ENCODE measurements at places on chromosomes 12 and 14.

DNA sequence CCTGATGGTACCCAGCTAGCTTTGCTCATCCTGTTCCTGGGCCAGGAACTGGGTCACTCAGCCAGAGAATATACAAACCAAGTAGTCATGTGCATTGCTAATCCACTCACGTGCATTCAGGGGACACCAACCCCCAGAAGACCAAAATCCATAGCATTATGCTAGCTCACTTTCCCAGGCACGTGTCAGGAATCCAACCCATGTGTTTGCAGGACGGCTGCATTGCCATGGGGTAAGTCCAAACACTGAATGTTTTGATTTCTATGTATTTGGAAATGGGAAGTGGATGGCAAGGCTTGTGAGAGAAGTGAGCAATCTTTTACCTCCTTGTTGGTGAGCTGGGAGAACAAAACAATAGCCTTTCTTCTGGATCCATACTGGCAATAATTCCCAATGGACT is 87.1 kb upstream of the FOXN3 start:
- DNase-seq = no peak

GRCh38 chr12:114974333-114974732 is 290.4 kb upstream of the TBX3 start:
- DNase-seq = no peak

DNA sequence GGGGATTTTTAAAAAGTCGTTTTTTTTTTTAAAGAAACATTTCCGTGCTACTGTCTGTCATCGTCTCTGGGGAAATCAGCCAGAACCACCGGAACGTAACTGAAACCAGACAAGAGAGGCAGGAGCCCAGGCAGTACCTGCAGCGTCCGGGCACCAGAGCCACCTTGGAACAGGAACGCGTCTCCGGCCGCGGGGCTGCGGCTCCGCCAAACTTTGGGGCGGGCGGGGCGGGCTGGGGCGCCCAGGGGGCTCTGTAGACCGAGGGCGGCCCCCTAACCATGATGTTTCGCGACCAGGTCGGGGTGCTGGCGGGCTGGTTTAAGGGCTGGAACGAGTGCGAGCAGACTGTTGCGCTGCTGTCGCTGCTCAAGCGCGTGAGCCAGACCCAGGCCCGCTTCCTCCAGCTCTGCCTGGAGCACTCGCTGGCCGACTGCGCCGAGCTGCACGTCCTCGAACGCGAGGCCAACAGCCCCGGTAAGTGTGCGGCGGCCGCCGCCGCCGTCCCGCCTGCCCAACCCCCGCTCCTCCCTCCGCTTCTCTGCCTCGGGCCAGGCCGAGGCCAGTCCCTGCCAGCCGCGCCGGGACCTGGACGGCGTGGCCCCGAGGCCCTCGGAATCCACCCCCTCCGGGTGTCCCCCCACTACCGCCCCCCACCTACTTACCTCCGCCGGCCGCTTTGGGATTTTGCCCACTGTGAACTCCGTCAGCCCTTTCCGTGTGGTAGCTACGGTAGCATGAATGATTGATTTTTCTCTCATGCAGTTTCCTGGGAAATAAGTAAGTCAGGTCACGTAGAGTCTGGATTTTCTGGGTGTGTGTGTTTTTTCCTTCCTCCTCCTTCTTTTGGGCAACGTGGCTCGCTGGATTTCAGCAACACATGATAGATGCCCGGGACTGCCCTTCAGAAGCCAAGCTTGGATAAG is 972 bp downstream of the SAMD4A start:
- DNase-seq = no peak

DNA sequence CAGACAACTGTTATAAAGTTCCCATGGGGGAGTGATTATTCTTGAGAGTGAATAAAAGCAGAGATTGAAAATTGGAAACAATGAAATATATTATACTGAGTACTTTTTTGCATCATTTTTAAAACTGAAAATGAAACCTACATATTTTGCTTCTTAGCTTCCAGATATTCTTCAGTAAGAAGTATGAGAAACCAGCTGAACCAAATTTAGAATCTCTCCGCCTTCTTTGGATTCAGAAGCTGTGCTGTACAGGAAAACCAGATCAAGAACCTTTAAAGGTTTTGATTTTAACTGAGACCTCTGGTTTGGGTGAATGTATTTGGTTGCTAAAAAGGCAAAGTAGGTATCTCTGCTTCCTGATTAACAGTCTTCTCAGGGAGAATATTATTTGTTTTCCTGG is 109.4 kb downstream of the AKAP6 start:
- no peak for DNase-seq

DNA sequence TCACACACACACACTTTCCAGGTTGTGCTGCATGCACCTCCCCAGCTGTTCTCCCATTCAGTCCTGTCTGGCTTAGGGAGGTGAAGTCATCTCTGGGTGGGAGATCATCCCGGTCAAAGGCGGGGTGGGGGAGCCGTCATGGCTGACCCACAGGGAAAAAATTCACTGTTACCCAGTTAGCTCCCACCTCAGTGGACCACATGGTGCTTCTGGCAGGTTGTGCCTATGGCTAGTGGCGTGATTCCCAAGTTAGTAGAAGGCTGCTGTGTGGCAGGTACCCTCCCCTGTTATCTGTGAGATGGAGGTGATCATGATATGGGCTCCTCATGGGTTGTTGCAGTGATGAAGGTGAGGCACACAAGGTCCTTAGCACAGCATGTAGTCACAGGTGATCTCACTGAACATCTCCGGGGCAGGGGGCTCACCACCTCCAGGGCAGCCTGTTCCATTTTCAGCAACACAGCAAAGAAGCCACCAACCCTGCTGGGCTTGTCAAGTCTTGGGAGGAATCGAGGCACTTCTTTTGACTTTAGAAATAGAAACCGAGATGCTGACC is 154.9 kb upstream of the CCND2 start:
- DNase-seq = no peak

DNA sequence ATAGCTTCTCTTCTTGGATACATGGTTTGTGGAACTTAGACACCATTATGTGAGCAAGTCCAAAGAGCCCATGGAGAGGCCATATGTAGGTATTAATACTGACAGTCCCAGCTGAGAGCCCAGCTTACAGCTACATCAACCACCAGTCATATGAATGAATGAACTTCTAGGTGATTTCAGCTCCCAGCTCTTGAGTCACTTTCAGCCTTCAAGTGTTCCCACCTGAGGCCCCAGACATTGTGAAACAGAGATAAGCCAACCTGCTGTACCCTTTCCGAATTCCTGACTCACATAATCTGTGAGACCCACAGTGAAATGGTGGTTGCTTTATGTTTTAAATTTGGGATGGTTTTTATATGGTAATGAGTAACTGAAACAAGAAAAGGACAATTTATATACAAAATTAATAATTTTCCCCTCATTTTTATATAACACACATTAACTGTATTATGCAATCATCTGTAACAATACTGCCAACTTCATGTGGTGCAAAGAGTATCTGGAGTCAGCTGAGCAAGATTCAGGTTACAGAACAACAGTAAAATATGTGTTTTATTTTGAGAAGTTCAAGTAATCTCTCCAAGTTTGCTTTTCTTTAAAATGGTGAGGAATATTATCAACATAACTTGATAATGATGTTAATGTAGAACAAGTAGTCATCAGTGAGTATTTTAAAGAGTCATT is 27.7 kb upstream of the FBXO33 start:
- no peak for DNase-seq

DNA sequence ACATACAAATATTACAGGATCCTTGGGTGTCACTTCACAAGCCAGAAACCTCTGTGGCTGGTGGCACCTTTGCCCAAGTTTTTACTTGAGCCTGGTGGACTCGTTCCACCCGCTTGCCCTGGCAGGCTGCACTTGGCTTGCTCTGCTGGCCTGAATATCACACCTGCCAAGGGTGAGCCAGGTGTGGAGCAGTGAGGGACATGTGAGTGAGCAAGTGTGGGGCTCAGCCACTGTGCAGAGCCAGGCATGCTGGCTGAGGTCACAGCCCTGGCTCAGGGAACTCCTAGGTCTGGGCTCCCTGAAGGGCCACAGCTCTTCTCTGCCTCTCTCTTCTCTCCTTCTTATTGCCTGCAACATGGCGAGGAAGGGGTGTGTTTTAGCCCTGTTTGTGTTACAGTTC is 82.0 kb downstream of the SLC16A7 start:
- no peak for DNase-seq

- DNase-seq = peak; percentile 28
Measured at GRCh38 chr12:109775172-109775881, 57.9 kb downstream of the TRPV4 start.

DNA sequence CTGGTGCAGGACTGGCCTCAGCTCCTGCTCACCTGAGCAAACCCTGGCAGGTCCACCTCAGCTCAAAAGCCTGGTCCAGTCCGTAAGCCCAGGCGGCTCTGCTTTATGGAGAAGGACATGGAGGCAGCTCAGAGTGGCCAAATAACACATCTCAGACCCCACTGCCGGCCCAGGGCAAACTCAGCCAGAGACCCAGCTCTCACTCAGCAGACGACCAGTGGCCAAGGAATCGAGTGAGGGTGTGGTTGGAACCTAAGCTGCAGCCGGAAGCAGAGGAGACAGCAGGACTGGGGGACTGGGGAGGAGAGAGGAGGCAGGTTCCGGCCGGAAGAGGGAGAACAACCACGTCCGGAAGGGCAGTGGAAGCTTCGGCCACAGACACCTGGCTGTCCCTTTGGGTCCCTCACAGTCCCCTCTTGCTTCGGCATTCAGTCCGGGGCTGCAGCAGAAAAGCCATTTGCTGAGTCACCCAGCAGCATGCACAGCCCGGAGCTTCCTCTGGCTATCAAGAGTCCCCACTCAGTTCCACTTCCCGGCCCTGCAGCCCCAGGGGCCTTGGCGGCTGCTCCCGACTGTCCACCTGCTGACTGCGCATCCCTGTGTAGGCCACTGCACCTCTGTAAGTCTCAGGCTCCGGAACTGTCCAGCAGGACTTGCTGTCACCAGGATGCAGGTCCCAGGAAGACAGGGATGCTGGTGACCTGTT is 104.0 kb downstream of the CALM1 start:
- DNase-seq = no peak

DNA sequence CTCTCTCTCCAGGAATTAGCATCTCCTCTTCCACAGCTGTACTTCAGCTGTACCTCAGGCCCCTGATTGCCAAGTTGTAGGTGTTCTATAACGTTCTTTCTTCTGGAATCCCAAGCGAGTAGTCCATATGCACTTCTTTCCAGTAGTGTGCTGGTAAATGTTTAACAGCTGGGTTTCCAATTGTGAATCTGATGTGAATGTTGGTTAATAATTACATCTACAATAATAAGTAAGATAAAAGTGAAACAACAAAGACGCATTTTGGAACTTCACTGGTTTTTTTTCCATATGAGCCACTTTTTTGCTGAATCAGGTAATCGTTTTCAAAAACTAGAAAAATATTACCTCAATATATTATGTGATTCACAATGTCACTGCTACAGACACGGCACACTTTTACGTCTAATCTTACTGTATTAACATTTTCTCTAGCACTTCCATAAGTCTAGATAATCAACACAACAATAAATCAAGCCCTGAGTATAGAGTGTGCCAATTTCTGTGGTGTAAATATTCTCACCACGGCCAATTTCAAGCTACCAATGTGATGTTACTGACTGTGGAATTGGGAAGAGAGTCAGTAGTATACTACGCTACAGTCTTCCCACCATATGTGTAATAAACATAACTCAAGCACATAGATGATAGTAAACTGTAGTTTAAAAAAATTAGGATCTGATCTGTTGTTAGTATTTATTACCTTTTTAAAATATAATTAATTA is 113.0 kb downstream of the ZFP36L1 start:
- DNase-seq = no peak

Measured in NCI-H1694 treated with DMSO at 0.1 percent for 48 hours (cell line).